ENCODE measurements at places on chromosomes 3 and 15.

GRCh38 chr3:51710631-51711351 lies 3.9 kb downstream of the GRM2 start:
- peak; percentile 19 for DNase-seq

DNA sequence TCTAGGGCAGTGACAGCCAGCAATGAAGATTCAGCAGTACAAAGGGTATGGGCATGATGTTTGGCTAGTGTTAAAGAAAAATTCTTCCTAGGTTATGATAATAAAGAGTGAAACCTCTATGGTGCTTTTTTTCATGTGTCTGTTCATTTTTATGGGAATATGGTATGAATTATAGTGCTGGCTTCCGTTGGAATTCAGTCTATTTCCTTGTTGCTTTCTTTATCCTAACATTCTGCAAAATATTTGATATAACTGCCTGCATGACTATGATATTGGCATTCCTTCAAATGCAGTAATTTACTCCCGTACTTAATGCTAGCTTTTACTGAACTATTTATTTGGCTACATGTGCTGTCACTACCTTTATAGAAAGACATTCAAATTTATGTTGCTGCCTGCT lies 57.6 kb upstream of the ATP11B start:
- DNase-seq = no peak

DNA sequence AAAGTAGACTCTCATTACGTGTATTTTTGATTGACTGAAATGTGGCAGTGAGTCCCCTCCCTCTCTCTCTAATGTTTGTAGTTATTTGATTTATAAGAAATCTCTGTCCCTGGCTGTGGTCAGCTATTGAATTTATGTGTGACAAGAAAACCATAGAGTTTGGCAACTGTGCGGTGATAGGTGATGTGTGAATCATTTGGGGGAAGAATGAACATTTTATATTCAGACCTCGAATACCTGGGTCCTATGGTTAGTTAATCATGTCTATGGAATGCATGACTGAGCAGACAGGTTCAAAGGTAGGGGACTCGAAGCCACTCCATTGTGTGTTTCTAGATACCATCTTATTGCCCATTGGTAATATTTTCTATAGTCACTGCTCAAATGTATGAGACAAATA lies 712.1 kb downstream of the MECOM start:
- no peak for DNase-seq

GRCh38 chr15:35104526-35105147 lies 19.5 kb upstream of the NANOGP8 start:
- DNase-seq = no peak

DNA sequence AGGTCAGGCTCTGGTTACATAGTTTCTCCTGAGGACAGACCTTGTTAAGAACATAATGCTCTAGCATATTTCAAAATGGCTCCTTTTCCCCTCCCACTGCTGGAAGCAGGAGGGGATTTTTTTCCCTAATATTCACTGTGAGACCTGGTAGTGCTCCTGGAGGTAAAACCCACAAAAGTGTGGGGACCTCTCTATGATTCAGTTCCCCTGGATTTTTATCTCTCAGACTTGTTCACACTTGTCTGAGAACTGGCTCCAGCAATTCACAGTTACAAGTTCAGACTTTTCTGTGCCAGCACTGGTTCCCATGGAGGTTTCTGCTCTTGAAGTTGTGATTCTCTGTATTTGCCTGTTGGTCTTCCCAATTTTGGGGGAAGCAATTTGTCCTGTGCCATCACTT lies 36.3 kb upstream of the PCOLCE2 start:
- DNase-seq = no peak
